Activated naive CD4-positive, alpha-beta T cell treated with anti-CD3 and anti-CD28 coated beads, Interleukin-2, amount 50 U/mL, for 72 hours (primary cell): ENCODE measurements at places on chromosomes 5 and 9.

DNA sequence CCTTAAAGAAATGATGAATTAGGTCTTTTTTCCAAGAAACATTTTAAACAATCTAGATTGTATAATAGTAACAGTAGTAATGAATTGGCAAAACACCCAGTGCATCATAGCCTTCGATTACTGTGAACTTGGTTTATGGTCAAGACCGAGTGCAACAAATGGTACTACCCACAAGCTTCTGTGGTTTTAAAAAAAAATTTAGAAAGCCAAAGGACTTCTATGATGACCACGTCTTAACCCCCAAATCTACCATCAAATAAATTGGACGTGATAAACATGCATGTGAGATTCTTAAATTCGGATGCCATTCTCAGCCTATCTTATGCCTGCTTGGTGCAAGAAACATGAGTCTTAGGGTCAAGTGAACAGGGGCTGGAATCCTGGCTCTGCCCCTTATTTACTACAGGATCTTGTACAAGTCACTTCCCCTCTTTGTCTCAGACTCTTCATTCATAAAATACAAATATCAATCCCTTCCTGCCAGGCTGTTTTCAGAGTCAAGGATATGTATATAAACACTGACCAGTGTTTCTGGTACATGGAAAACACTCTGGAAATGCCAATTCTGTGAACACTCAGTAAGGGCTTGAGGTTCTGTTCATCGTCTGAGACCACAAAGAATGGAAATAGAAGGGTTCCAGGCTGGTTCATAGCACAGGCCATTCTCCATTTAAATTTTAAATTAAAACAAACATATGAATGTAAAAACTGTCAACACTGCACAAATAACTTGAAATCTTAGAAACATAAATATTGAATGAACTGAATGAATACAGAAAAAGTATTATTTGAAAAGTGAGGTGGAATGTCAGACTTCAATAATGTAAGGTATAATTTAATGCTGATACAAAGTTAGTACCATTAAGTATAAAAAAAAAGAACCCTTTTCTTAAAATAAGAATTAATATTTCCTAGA, 107.8 kb downstream of the NR6A1 start:
- DNase-seq, result no peak

GRCh38 chr5:172769616-172770373, 1.2 kb downstream of the DUSP1 start:
- no peak for DNase-seq

- DNase-seq, result no peak
Measured at GRCh38 chr5:178240766-178241165, 8.2 kb upstream of the PHYKPL start.

DNA sequence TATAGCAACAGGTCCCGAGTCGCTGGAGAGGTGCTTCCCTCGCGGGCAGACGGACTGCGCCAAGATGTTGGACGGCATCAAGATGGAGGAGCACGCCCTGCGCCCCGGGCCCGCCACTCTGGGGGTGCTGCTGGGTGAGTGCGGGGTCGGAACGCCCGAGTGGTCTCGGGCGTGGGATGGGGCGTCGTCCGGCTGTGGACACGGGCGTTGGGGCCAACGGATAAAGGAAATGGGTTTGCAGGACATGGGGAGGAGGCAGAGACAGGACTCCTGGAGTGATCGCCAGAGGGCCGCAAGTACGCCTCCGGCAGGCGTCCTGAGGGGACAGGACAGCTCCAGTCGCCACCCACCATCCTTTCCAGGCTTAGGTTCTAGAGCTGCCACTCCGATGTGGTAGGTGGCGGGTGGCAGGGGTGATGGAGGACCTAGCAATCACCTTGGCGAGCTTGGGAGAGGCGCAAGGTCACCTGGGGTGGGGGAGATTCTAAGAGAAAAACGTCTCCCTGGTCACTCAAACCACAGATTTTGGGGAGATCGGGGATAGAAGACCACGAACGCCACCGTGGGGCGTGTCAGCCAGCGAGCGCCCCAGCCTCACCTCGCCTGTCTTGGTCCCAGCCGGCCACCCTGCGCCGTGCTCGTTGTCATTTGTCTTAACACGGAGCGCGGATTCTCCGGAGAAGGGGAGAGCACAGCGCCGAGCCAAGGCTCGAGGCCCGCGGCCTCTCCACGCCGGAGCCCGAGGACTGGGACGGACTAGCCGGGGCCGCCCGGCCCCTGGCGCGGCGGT, 922 bp downstream of the LMX1B start:
- no peak for DNase-seq

DNA sequence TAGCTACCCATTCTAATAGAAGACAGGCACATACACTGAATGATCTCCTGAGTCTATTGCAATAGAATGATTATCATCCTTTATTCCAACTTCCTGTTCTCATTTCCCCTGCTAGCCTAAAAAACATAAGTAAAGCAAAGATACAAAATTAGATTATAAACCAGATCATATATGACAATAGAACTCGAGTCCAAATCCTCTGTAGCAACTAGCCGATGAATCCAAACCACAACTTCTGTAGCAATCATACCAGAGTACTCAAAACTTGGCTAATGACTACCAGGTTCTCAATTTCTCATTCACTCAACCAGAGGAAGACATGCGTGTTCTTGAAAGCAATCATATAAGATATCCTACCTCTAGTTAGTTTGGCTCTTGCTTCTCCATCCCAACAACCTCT, 622.1 kb downstream of the PSAT1 start:
- DNase-seq, result no peak

- no peak for DNase-seq
Measured at GRCh38 chr5:175616083-175616482, 41.8 kb upstream of the HRH2 start.

- DNase-seq, result no peak
Measured at GRCh38 chr9:9747787-9748186, 865.0 kb downstream of the PTPRD start.

DNA sequence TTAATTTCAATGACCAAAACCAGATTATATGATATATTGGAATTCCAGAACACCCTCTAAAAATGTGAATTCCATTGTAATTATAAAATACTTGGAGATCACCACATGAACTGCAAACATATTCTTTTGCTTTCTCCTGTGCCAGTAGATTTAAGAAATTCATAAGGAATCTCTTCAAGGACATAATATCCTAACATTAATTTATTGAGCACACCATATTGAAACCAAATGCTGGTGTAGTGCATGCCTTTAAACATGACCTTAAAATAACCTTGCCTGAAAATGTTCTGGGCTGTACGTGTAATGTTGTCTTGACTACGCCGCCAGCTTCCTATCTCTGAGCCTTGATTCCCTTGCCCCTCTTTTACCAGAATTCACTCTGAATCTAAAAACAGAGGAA, 205.0 kb upstream of the ACTBL2 start:
- no peak for DNase-seq
